Left colon (tissue), 2 donors: ENCODE measurements at places on chromosomes 4 and X.

GRCh38 chrX:20007962-20008622 is 17.2 kb upstream of the BCLAF3 start:
- DNase-seq = no peak

- DNase-seq = no peak
Observed at GRCh38 chr4:68267433-68267944, 22.0 kb upstream of the TMPRSS11B start.

DNA sequence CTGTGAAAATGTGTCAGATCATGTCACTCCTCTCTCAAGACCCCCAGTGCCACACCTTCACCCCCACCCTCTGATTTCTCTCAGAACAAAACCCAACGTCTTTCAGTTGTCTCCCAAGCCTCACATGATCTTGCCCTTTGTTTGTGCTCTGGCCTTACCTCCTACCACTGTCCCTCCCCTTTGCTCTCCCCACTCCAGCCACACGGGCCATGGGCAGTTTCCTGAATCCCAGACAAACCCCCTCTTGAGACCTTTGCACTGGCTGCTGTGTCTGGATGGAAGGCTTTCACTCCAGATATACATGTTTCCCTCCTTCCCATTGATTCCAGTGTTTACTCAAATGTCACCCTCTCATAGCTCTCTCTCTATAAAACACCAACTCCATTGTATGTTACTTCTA is 3.6 kb upstream of the CENPE start:
- no peak for DNase-seq

GRCh38 chr4:59945716-59946115 is 1254.4 kb upstream of the ADGRL3 start:
- DNase-seq = no peak

DNA sequence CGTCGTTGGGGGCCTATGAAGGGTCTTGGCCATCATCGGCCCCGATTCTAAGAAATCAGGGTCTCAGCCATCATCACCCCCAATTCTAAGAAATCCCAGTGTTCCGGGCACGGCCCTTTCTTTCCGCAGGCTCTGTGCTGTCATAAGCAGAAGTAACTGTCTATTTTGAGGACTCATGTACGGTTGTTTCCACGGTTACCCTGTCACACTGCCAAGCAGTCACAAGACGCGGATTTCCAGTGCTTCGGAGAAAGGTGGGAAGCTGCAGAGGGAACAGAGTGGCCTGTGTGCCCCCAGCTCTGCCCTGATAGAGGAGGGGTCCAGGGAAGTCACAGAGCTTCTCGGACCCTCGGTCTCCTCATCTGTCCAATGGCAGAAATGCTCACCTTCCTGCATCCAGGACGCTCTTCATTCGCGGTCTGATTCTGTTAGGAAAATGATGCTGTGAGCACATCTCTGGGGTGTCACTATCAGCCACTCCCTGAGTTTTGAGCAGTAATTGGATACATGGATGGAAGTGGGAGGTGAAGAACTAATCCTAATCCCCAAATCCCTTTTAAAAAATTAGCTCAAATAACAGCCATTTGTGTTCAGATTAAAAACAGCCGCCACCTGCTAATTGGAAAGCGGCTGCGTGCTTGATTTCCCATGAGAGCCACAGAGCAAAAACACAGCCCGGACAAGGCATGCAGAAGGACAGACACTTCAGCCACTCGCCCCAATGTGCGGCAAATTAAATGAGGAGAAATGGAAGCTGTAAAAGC is 73.1 kb downstream of the WFS1 start:
- DNase-seq = no peak

DNA sequence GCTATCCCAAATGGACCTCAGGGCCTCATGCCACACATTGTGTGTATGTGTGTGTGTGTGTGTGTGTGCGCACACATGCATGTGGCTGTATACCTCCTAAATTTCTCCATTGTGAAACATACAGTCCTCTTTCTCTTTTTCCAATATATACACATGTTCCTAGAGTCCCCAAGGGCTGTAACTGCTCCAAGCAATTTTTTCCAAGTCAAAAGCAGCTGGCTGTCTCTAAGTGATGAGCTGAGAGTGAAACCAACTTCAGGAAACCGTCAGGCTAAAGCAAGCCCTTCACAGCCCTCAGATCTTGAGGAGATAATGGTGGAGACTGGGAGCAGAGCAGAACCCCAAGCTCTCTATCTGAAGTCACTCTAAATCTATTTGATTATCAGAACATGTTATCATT is 496.1 kb upstream of the DIPK2B start:
- no peak for DNase-seq

DNA sequence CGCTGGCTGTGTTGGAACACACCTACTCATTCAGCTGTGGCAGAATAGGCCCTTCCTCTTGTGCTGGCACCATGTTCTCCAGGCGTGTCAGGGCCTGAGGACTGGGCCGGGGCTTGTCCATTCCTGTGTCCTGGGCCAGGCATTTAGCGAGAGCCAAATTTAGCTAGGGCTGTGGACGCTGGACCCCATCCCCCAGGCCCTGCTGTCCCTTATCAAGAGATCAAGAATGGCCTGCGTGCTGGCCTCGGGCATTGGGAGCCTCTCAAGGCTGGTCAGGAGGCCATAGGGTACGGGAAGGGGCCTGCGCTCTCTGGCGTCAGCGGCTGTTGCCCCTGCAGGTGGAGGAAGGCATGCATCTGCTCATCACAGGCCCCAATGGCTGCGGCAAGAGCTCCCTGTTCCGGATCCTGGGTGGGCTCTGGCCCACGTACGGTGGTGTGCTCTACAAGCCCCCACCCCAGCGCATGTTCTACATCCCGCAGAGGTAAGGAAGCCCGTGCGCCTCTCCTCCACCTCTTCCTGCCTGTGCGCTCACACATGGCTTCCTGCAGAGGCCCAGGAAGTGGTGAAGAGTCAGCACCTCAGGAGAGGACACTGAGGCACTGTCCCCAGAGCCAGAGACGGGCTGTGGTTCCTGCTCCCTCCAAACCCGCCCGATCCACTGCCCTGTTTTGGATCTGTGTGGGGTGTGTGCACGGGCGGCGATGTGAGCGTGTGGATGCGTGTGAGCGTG is 15.3 kb downstream of the ABCD1 start:
- DNase-seq = no peak

DNA sequence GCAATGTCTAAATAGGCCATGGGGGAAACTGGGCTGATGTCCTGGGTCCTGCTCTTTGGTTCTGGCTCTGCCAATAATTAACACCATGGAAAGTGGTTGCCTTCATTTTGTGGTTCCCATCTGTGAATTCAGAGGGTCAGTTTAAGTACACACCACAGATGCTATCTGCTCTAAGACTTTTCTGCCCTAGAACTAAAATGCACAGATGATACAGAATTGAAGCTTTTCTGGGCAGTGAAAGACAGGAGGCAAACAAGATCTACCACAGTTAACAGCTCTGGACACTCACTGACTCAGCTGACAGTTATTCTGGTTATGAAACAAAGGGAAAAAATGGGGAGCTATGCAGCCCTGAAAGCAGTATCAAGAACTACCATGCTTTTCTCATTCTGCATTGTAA is 37.3 kb downstream of the APBB2 start:
- DNase-seq = no peak
